ENCODE measurements at places on chromosomes 5 and 9.

DNA sequence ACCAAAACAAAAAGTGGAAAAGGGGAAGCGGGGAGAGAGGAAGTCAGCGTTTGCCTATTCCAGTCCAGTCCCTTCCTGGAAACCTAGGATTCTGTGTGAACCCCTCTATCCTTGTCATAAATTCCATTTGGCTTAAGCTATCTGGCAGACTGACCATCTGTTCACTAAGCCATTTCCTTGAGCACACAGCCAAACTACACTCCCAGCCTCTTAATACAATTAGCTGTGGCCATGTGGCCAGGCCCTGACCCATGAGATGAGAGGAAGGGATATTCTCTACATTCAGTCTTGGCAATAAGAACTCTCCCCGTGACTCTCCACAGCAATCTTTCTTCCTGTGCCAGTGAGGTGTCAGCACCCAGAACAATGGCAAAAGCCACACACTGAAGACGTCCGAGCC lies 424.8 kb downstream of the TLE1 start:
- DNase-seq = no peak

GRCh38 chr9:18111146-18111545 lies 362.8 kb upstream of the ADAMTSL1 start:
- DNase-seq = no peak

DNA sequence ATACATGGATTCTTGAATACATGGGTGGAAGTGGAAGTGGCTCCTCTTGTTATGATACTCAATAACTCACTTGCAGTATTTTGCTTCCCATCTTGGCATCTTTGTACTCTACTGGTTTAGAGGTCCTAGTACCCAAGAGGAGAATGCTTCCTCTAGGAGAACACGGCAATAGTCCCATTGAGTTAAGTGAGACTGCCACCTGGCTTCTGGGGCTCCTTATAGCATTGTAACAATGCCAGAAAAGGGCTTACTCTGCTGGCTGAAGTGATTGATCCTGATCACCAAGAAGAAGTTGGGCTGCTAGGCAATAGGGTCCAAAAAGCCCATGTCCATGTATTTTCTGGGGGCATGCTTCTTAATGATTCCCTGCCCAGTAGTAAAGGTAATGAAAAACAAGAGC lies 627.6 kb upstream of the SGCD start:
- DNase-seq = no peak

DNA sequence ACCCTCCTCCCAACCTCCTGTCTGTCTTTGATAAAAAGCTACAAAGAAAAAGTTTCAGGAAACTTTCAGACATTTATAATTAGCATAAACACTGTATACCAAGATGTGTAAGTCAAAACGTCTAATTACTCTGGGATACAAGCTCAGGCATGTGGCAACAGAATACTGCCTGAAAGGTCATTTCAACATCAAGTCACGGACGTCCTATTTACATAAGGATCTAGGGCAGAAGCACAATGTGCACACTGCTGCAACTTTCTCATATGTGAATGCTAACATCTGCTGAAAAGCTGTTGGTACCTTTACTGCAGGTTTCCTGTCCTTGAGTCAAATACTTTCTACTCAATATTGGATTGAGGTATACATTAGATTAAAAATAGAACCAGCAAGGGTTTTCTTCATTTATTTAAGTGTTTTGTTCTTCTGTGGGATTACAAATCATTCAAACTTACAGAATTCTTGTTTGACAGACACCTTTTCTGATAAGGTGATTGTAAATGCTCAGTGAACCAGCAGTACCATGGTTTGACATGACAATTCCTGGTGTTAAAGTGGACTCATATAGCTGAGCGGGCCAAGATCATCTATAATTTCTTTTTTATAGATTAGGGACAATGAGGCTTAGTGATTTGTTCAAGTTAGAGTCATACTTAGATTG lies 36.8 kb downstream of the ELL2 start:
- DNase-seq = no peak

DNA sequence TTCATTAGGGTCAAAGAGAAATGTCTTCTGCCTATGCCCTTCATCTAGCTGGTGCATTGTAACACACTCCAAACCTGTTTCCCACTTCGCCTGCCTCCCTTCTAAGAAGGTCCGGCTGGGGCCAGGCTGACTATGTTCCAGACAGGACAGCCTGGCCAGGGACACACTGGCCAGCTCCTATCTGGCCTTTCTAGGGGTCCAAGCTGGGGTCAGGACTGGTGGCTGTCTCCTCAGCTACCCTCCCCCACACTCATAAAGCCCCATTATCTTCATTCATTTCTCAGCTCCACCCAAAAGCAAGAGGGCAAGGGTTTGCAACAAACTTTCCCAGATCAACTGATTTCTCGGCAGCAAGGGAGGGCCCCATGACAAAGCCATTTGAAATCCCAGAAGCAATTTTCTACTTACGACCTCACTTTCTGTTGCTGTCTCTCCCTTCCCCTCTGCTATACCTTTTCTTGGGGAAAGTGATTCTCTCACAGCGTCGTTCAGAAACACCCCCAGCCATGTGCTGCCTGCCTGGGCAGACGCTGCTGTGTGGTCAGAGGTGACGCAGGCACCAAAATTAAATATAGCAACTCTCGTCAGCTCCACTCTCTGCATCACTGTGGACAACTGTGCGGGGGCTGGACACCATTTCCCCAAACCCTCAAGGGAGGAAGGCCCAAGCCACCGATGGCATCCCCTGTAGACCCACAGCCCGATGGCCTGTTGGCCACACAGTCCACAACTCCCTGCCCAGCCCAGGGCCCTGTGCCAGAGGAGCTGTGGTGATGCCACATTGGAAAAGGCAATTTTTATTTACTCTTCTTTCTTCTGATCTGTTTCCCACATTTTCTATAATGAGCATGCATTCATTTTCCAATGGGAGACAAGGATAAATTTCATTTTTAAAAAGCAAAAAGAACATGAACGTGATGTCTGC lies 6.1 kb downstream of the IL13 start:
- DNase-seq = no peak

- no peak for DNase-seq
Measured at GRCh38 chr5:90017239-90017638, 392.3 kb downstream of the CETN3 start.

- no peak for DNase-seq
Measured at GRCh38 chr5:135393229-135393628, 5.8 kb downstream of the MACROH2A1 start.

DNA sequence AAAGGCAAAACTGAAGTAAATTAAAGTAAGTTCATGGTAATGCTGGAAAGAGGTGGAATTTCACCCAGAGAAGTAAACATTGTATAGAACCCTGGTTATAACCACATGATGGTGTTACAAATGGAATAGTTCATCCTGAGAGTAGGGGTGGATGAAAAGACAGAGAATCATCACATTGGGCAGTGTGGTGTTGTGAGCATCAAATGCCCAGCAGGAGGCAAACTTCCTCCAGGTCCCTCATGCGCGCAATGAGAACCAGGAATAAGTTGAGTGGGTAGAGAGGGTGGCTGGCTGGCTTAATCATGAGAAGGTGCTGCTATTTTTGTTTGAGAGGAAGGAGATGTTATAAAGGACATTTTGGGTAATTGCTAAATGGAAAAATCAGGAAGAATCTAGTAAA lies 163.3 kb upstream of the HMHB1 start:
- DNase-seq = peak; percentile 6

Data from germinal center (tissue), 1 donor.